NCI-H2029 (cell line): ENCODE measurements at places on chromosomes 12 and 14.

DNA sequence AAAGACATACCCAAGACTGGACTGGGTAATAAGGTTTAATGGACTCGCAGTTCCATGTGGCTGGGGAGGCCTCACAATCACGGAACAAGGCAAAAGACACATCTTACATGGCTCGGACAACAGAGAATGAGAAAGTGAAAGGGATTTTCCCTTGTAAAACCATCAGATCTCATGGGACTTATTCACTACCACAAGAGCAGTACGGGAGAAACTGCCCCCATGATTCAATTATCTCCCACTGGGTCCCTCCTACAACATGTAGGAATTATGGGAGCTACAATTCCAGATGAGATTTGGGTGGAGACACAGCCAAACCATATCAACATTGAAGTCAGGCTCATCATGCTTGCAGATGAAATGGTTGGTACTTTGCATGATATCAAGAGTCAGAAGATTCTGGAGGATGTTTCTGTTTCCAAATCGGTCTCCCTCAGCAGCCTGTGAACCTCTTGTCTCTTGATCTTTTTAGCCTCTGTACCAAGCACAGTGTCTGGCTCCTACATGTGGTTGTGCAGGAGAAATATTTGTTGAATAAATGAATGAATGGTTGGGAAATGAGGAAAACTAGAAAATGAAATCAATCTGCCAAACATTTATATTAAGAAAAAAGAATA lies 98.6 kb downstream of the VRK1 start:
- DNase-seq, result no peak

DNA sequence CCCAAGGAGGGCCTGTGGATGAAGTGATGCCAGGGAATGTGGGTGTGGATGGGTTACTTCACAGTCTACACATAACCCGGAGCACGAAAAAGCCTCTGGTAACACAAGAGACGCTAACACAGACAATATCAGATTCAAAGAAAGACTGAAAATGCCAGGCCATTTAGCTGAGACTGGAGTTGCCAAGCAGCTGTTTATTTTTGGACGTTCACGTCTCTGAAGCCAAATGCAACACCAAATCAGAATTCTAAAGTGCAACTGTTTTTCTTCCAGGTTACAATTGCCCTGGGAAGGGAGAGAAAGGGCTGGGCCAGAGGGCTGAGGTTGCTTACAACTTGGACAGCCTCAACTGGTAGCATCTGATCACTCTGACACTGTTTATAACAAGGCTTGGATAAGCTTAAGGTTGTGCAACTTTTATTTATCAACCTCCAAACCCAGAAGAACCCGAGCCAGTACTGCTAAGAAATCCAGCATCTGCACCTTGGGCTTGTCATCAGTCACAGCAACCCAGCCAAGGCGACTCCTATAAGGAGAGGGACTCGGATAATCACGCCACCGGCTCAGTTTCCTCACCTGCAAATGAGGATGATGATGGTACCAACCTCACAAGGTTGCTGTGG lies 24.8 kb downstream of the NUAK1 start:
- DNase-seq, result no peak

DNA sequence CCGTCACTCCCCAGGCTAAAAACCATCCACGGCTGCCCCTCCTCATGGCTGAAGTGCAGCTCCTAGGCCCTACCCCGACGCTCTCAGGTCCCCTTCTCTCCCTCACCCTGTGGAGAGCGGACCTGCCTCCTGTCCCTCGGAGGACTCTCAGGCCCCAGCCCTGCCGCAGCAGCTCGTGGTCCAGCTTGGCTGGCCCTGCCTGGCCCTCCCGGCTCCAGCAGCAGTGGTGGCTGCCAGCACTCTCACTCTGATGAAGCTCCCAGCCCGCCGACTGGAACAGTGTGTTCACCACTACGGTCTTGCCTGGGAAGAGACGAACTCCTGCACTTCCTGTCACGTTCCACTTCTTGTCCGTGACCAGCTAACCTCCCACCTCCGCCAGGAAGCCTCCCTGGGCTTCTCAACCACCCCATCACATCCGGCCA lies 11.1 kb downstream of the BAG5 start:
- DNase-seq, result no peak

- DNase-seq, result no peak
Observed at GRCh38 chr14:100773331-100774163, 46.9 kb downstream of the DLK1 start.

GRCh38 chr12:56061982-56062381 lies 18.0 kb upstream of the ERBB3 start:
- no peak for DNase-seq

DNA sequence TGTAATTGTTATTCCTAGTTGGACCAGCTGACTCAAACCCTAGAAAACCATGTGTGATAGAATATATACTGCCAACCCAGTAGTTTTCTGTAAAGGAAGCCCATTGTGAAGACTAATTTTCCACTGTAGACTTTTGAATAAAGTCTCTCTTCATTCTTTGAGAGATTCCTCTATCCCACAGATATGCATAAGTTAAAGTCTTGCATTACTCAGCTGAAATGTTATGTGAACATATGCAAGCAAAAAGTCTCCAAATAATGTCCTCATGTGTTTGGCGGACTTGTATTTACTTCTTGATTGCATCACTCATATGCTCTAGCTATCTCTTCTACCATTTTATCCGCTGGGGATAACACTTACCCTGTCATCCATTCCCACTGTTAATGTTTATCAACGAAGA lies 35.1 kb upstream of the OTOGL start:
- no peak for DNase-seq

- DNase-seq, result no peak
Observed at GRCh38 chr14:69090187-69090789, 62.6 kb downstream of the DCAF5 start.

- no peak for DNase-seq
Observed at GRCh38 chr14:105021656-105022275, 883 bp upstream of the CDCA4 start.
